ENCODE measurements at places on chromosomes 13 and 19. TPM values are rescaled to one million over a fixed set of nuclear protein-coding genes. Genes with fewer than 3 reads are reported as not detected.

The CLEC17A gene
- total RNA-seq: not detected

- peaks cover 6% of the 10 kb centered on the region for H3K36me3 ChIP-seq
- DNase-seq: no peak
- H3K4me3 ChIP-seq: no peak overlapping the region
- no peaks in the 10 kb centered on the region for H3K4me1 ChIP-seq
- no peaks in the 10 kb centered on the region for H3K27me3 ChIP-seq
Measured at GRCh38 chr13:59660582-59660981, 503.1 kb downstream of the DIAPH3 start.

- H3K4me1 ChIP-seq: peaks cover 30% of the 10 kb centered on the region
- H3K27ac ChIP-seq: peak overlapping the region; percentile 100
- peak overlapping the region; percentile 100 for H3K4me3 ChIP-seq
- H3K27me3 ChIP-seq: no peaks in the 10 kb centered on the region
- no peak for DNase-seq
Measured at GRCh38 chr19:12295191-12295590, 508 bp upstream of the ZNF44 start.

DNA sequence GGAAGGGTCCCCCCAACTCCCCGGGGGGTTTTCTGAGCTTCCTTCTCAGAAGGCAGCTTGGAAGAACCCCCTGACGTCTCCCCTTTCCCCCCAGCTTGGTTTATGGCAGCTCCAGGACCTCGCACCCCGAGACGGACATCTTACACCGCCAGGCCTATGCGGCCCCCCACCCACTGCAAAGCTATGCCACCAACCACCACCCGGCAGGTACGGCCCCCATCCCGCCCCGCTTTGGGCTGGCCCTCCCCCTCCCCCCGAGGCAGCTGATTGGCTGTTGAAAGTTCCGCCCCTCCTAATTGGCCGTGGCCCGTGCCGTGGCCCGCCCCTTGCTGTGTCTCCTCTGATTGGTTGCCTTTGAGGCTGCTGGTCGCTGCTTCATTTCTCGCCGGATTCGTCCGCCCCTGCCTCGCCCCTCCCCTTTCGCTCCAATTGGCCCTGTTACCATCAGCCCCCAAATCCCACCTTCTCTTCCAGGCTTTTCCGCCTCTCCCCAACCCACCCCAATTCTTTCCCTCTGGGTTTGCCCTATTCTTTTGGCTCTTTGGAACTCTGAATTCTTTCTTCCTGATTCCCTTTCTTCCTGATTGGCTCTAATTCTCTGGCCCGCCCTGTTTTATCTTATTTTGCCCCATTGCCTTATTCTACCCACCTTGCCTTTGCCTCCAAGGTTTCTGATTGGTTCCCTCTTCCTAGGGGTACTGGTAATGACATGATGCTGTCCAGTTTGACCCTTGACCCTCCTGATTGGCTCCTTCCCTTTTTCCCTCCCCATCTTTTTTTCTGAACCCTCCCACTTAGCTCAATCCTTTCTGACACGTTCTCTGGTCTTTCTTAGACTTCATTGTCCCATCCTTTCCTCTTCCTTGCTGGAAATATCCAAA, 2.5 kb downstream of the PRR12 start:
- DNase-seq: peak; percentile 86
- H3K4me3 ChIP-seq: peak overlapping the region; percentile 89
- peaks cover 17% of the 10 kb centered on the region for H3K4me1 ChIP-seq

- peaks cover 35% of the 10 kb centered on the region for H3K27me3 ChIP-seq
- H3K36me3 ChIP-seq: no peaks in the 10 kb centered on the region
- DNase-seq: no peak
- peaks cover 5% of the 10 kb centered on the region for H3K4me1 ChIP-seq
Measured at GRCh38 chr13:39417643-39418042, 185.3 kb downstream of the LHFPL6 start.

The GPR12 gene
- not detected for total RNA-seq

The GNA15 gene
- total RNA-seq: not detected

DNA sequence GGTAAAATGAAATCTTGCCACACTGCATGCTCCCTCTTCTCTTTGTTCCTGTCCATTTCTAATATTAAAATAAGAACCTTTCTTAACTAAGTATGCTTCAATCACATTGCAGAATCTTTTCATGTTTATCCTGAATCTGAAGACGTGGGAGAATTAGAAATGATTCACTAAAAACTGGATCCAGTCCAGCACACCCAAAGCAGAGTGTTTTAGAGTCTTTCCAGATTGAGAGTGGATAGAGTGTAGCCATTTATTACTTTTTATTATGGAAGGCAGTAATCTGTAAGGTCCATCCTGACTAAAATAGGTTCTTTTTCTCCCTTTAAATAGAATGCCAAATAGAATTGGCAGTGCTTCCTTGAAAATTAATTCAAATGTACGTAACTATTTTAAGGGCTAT, 453.5 kb downstream of the TDRD3 start:
- no peak for DNase-seq
- H3K36me3 ChIP-seq: no peaks in the 10 kb centered on the region
- H3K4me1 ChIP-seq: no peaks in the 10 kb centered on the region
- H3K27me3 ChIP-seq: no peaks in the 10 kb centered on the region
- H3K27ac ChIP-seq: no peak overlapping the region
- H3K4me3 ChIP-seq: no peak overlapping the region

The ZNF846 gene
- 34.0 TPM for total RNA-seq

Measured in progenitor cell of endocrine pancreas (in vitro differentiated cells).